ENCODE measurements at places on chromosomes 6 and 20. TPM values are rescaled to one million over a fixed set of nuclear protein-coding genes. Genes with fewer than 3 reads are reported as not detected.
A peak's percentile ranks its signal among the peaks of the same experiment; 100 is the strongest.

GRCh38 chr6:17985934-17986655 lies 1.3 kb downstream of the KIF13A start:
- H3K4me3 ChIP-seq = peak overlapping the region; percentile 86
- H3K36me3 ChIP-seq = no peaks in the 10 kb centered on the region
- H3K4me1 ChIP-seq = peaks cover 32% of the 10 kb centered on the region
- no peak overlapping the region for H3K27ac ChIP-seq
- DNase-seq = no peak

GRCh38 chr20:57473246-57474048 lies 51.5 kb downstream of the CTCFL start:
- no peaks in the 10 kb centered on the region for H3K36me3 ChIP-seq
- peaks cover 5% of the 10 kb centered on the region for H3K27me3 ChIP-seq
- H3K27ac ChIP-seq = peak overlapping the region; percentile 63
- H3K4me1 ChIP-seq = peaks cover 87% of the 10 kb centered on the region
- DNase-seq = peak; percentile 24

- peak overlapping the region; percentile 2 for H3K4me3 ChIP-seq
- no peaks in the 10 kb centered on the region for H3K36me3 ChIP-seq
- peaks cover 14% of the 10 kb centered on the region for H3K4me1 ChIP-seq
- no peak for DNase-seq
- no peaks in the 10 kb centered on the region for H3K27me3 ChIP-seq
Measured at GRCh38 chr20:39568109-39568508, 606.0 kb downstream of the DHX35 start.

- no peak for DNase-seq
- peak overlapping the region; percentile 93 for H3K27ac ChIP-seq
- H3K36me3 ChIP-seq = peaks cover 8% of the 10 kb centered on the region
- H3K4me1 ChIP-seq = peaks cover 86% of the 10 kb centered on the region
Measured at GRCh38 chr6:31592396-31592771, 422 bp downstream of the NCR3 start.

- H3K36me3 ChIP-seq = no peaks in the 10 kb centered on the region
- no peak overlapping the region for H3K4me3 ChIP-seq
- DNase-seq = no peak
- no peaks in the 10 kb centered on the region for H3K4me1 ChIP-seq
Measured at GRCh38 chr20:61573415-61574305, 321.6 kb downstream of the CDH4 start.

DNA sequence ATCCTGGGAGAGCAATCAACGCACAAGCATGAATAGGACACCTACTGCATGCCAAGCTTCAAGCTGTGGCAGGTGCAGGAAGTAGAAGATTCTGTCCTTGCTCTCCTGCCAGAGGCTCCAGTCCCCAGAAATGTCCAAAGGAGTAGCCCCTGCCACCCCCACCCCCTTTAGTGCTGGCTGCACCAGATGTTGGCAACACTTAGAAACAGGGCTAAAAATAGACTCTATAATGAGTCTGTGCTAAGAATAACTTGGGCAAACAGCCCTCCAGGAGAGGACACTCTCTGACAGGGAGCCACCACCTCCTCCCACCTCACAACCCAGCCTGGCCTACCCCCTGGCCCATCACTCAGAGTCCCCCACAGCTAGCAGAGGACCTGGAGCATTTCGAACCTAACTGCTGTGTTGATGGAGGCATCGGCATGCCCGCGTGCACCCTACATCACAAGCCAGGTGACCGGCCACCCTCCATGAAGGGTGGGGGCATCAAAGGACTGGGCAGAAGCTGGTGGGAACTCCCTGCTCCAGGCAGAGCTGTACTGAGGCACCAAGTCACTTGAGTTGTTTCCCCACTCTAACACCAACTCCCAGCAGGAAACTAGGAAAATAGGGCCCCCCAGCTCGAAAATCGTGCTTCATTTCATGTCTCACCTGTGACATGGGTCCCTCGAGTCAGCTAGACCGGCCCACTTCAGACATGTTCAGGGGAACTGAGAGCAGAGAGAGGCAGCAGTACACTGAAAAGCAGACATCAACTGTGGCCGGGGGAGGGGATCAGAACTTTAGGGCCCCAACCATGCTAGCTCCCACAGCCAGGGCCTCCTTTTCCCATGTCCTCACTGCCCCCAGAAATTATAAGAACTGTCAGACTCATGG lies 18.7 kb downstream of the TFEB start:
- DNase-seq = no peak
- peak overlapping the region; percentile 93 for H3K27ac ChIP-seq
- H3K4me1 ChIP-seq = peaks cover 98% of the 10 kb centered on the region
- peak overlapping the region; percentile 66 for H3K4me3 ChIP-seq

DNA sequence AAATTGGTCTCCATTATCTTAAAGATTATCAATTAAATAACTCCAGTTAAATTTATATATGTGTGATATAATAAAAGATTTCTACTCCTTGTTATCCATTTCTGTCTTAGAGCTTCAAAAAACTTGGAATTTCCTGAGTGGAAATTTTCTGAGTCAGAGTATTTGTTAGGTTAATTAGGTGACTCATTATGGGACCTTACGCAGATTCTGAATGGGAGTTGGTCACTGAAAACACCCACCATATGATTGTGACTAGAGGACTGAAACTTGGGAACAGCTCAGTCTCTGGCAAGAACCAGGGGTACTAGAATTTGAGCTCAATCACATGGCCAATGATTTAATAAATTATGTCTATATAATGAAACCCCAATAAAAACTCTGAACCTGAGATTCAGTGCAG lies 125.4 kb upstream of the HMGCLL1 start:
- no peak overlapping the region for H3K27ac ChIP-seq
- H3K27me3 ChIP-seq = no peaks in the 10 kb centered on the region
- no peaks in the 10 kb centered on the region for H3K4me1 ChIP-seq
- H3K4me3 ChIP-seq = no peak overlapping the region

- no peak for DNase-seq
- peaks cover 19% of the 10 kb centered on the region for H3K4me1 ChIP-seq
- H3K36me3 ChIP-seq = peaks cover 16% of the 10 kb centered on the region
- H3K27me3 ChIP-seq = no peaks in the 10 kb centered on the region
Measured at GRCh38 chr6:158262755-158263154, 49.5 kb upstream of the TULP4 start.

DNA sequence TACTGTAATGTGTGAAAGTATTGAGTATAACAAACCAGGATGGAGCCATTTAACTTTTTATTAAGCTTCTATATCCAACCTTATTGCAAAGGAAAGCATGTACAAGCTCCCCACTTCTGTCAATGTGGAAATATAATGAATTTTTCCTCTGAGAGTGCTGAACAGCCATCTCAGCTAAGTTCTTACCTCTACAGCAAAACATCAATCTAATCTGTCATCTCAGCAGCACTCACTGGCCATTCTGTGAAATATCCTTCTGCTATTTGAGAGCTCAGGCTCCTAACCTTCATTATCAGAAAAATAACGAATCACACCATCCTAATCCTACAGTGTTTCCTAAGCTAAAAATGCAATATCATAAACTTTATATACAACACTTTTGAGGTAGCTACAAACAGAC lies 194.0 kb upstream of the RNF217 start:
- no peak for DNase-seq
- no peaks in the 10 kb centered on the region for H3K27me3 ChIP-seq
- no peaks in the 10 kb centered on the region for H3K4me1 ChIP-seq

- no peak overlapping the region for H3K4me3 ChIP-seq
- peaks cover 10% of the 10 kb centered on the region for H3K4me1 ChIP-seq
Measured at GRCh38 chr20:17808782-17809181, 109.0 kb downstream of the BANF2 start.

DNA sequence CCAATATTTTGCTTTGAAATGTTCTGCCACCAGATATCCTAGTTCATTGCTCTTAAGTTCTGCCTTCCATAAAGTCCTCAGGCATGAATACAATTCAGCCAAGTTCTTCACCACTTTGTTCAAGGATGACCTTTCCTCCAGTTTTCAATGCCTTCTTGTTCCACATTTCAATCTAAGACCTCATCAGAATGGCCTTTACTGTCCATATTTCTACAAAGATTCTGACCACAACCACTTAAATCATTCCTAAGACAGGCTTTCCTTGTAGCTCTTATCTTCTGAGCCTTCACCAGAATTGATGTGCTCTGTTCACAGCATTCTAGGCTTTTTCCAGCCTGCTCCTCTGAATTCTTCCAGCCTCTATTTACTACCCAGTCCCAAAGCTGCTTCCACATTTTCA lies 319.0 kb downstream of the HACE1 start:
- H3K4me3 ChIP-seq = no peak overlapping the region
- no peaks in the 10 kb centered on the region for H3K4me1 ChIP-seq
- no peak for DNase-seq
- no peaks in the 10 kb centered on the region for H3K36me3 ChIP-seq
- H3K27me3 ChIP-seq = no peaks in the 10 kb centered on the region
- no peak overlapping the region for H3K27ac ChIP-seq

GRCh38 chr6:69775585-69775849 lies 21.3 kb downstream of the LMBRD1 start:
- DNase-seq = no peak
- peak overlapping the region; percentile 61 for H3K4me3 ChIP-seq
- H3K27ac ChIP-seq = no peak overlapping the region
- H3K36me3 ChIP-seq = peaks cover 86% of the 10 kb centered on the region
- H3K4me1 ChIP-seq = peaks cover 78% of the 10 kb centered on the region

- no peak overlapping the region for H3K27ac ChIP-seq
- no peaks in the 10 kb centered on the region for H3K4me1 ChIP-seq
- no peak overlapping the region for H3K4me3 ChIP-seq
Measured at GRCh38 chr6:112279031-112279935, 24.9 kb upstream of the LAMA4 start.

GRCh38 chr20:56200456-56200855 lies 48.1 kb upstream of the MC3R start:
- H3K27ac ChIP-seq = no peak overlapping the region
- no peak for DNase-seq
- no peaks in the 10 kb centered on the region for H3K4me1 ChIP-seq
- no peaks in the 10 kb centered on the region for H3K36me3 ChIP-seq
- H3K27me3 ChIP-seq = no peaks in the 10 kb centered on the region
- no peak overlapping the region for H3K4me3 ChIP-seq

- no peak overlapping the region for H3K27ac ChIP-seq
- H3K4me1 ChIP-seq = no peaks in the 10 kb centered on the region
- H3K27me3 ChIP-seq = no peaks in the 10 kb centered on the region
Measured at GRCh38 chr6:128648022-128648598, 127.7 kb upstream of the PTPRK start.

DNA sequence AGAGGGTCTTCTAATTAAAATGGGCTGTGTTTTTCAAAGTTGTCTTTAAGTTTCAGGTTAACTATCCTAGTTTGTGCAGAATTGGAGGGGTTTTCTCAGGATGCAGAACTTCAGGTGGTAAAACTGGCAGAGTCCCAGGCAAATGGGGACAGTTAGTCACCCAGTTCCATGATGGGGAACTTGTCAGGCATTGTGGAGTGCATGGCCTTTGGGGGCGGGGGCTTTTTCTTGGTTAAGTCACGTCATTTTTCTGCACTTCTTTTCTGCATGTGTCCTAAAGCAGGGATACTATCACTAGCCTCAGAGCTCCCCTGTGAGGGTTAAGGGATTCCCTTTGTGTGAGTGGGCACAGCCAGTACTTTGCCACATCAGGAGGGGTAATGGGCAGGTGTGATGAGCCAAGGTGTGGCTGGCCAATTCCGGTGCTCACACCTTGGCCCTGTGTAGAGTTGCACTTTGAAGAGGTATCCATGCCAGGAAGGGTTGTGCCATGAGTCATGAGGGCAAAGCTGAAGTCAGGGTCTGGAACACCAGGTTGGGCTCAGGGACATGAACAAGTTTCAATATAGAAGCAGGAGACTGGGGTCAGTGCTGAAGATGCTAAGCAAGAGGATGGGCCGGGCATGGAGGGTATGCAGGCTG lies 126.0 kb upstream of the RREB1 start:
- no peaks in the 10 kb centered on the region for H3K4me1 ChIP-seq
- no peak for DNase-seq
- no peaks in the 10 kb centered on the region for H3K27me3 ChIP-seq
- H3K36me3 ChIP-seq = no peaks in the 10 kb centered on the region

- H3K27ac ChIP-seq = no peak overlapping the region
- H3K27me3 ChIP-seq = no peaks in the 10 kb centered on the region
- no peak for DNase-seq
- H3K36me3 ChIP-seq = no peaks in the 10 kb centered on the region
- no peaks in the 10 kb centered on the region for H3K4me1 ChIP-seq
- no peak overlapping the region for H3K4me3 ChIP-seq
Measured at GRCh38 chr6:39922821-39923220, 11.4 kb downstream of the MOCS1 start.

- H3K4me3 ChIP-seq = no peak overlapping the region
- no peak overlapping the region for H3K27ac ChIP-seq
- no peaks in the 10 kb centered on the region for H3K27me3 ChIP-seq
- no peaks in the 10 kb centered on the region for H3K4me1 ChIP-seq
- H3K36me3 ChIP-seq = no peaks in the 10 kb centered on the region
Measured at GRCh38 chr20:61685462-61685861, 380.2 kb downstream of the TAF4 start.

DNA sequence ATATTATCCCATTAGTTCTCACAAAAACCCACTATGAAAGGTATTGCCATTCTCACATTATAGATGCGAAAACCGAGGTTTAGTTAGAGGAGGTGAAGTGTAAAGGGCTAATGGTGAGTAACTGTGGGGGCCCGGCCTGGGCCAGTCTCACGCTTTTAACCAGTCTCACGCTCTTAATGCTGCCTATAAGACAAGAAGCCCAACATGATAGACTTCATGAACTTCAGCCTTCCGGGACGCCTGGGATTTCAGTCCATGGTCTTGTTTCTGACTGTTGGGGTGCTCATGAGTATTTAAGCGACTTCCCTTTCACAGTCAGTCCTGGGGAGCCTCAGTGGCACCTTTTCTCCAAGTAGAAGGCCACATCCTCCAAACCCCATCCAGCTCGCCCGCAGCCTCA lies 31.7 kb downstream of the AGPAT4 start:
- DNase-seq = no peak
- no peaks in the 10 kb centered on the region for H3K4me1 ChIP-seq
- H3K27me3 ChIP-seq = no peaks in the 10 kb centered on the region
- H3K4me3 ChIP-seq = no peak overlapping the region
- H3K27ac ChIP-seq = no peak overlapping the region

DNA sequence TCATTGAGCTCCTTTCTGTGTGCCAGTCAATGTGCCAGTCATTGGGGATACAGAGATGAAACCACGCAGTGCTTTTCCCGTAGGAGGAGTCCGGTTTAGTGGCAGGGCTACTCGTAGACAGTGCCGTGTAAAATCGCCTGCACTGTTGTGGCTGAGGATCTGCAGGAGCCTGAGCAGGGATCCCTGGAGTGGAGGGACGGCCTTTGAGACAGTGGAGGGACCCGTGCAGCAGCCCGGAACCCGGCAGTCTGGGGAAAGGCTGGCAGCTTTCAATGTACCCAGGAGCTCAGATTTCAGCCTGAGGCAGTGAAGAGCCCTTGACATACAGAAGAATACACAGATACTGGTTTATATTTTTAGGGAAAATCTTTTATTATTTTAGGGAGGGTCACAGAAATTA lies 203.3 kb downstream of the ARID1B start:
- no peak overlapping the region for H3K4me3 ChIP-seq
- H3K27me3 ChIP-seq = no peaks in the 10 kb centered on the region
- no peak for DNase-seq

- H3K36me3 ChIP-seq = no peaks in the 10 kb centered on the region
- no peaks in the 10 kb centered on the region for H3K27me3 ChIP-seq
- no peak overlapping the region for H3K4me3 ChIP-seq
- no peak for DNase-seq
- H3K4me1 ChIP-seq = peaks cover 1% of the 10 kb centered on the region
Measured at GRCh38 chr6:148709577-148709976, 37.3 kb upstream of the UST start.

The RBPJL gene
- total RNA-seq = not detected

The SULF2 gene
- 0.20 TPM for total RNA-seq

The ADGRF5 gene
- not detected for total RNA-seq

The TNXB gene
- total RNA-seq = 12.4 TPM

The HLA-G gene
- total RNA-seq = 5.4 TPM

The TAAR1 gene
- not detected for total RNA-seq

The FABP7 gene
- total RNA-seq = not detected

The SLC22A7 gene
- not detected for total RNA-seq

The GPR63 gene
- 0.11 TPM for total RNA-seq

The GSTA2 gene
- total RNA-seq = not detected

The NMBR gene
- not detected for total RNA-seq

All from activated B cell treated with CpG ODN at 0.5 μM for 24 hours (primary cell).